ENCODE measurements at places on chromosomes 2 and 18. TPM values are rescaled to one million over a fixed set of nuclear protein-coding genes. Genes with fewer than 3 reads are reported as not detected.

FAM228B gene
- 44.5 TPM for total RNA-seq

MOGAT1 gene
- total RNA-seq, result not detected

RTP5 gene
- total RNA-seq, result not detected

UGT1A8 gene
- total RNA-seq, result not detected

INHBB gene
- 21.1 TPM for total RNA-seq

C2orf66 gene
- not detected for total RNA-seq

TMEM198 gene
- 5.0 TPM for total RNA-seq

EVX2 gene
- not detected for total RNA-seq

IL1RL2 gene
- 2.2 TPM for total RNA-seq

DSG1 gene
- not detected for total RNA-seq

MC4R gene
- total RNA-seq, result not detected

CCL20 gene
- total RNA-seq, result not detected

DNA sequence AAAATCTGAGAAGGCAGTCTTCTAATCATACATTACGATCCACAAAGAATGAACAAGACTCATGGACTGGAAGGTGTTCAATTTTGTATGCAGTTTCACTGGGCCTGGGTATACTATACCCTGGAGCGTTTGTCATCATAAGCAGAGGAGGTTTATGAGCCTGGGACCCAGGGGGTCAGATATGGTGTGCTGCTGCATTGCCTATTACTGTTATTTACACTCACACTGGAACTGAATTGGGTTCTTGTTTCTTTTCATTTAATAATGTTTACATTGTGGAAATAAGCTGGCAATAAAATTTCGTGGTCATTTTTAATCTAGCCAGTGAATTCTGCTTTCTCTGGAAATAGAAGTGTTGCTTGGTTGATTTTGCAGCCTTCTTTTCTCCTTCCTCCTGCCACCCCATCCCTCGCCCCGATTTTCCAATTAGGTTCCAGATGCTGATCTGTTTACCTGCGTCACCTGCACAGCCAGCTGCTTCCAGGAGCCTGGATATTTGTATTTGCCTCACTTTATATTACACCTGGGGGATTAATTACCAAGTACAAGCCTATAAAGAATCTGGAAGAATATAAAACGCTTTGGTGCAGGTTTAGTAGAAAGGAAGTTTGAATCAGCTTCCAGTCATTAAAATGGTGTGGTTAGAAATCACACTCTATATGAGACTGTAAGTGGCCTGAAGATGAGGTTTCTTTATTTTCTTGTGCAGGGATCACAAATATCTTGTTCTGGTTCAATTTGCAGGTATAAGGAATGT is 234.4 kb downstream of the SOCS6 start:
- no peaks in the 10 kb centered on the region for H3K36me3 ChIP-seq
- no peak for DNase-seq
- H3K27me3 ChIP-seq, result no peaks in the 10 kb centered on the region
- no peak overlapping the region for H3K27ac ChIP-seq
- no peaks in the 10 kb centered on the region for H3K4me1 ChIP-seq

DNA sequence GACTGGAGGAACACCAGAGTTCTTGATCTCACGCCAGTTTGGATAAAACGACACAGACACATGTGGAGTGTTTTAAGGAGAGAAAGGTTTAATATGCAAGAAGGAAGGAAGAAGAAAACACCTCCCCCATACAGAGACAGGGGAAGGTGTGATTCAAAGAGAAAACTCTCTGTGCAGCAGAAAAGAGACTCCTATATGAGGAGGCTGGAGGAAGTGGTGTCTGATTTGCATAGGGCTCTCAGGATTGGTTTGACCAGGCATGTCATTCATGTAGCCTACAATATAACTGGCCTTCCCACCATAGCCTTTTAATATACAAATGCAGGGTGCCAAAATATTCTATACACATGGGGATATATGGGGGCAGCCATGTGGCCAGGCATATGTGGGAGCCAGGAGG is 1386.5 kb downstream of the RPIA start:
- DNase-seq, result no peak
- H3K36me3 ChIP-seq, result no peaks in the 10 kb centered on the region
- H3K27ac ChIP-seq, result no peak overlapping the region
- H3K4me1 ChIP-seq, result no peaks in the 10 kb centered on the region
- no peak overlapping the region for H3K4me3 ChIP-seq

DNA sequence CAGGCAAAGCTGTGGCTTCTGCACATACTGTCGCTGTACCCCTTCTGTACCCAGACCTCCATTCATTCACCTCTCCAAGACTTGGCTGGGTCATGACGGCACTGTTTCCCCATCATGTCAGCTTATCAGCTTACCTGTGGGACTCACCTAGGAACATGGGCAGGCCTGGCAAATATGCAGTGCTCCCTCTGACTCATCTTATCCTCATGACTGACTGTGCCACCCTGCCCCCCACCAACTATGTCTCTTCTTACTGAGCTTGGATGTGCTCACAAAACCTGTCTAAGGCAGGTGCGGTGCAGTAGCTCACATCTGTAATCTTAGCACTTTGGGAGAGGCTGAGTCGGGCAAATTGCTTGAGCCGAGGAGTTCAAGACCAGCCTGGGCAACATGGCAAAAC is 152.4 kb downstream of the MGAT5 start:
- H3K27me3 ChIP-seq, result no peaks in the 10 kb centered on the region
- H3K36me3 ChIP-seq, result no peaks in the 10 kb centered on the region
- DNase-seq, result no peak
- no peak overlapping the region for H3K27ac ChIP-seq
- no peak overlapping the region for H3K4me3 ChIP-seq

GRCh38 chr2:202592566-202592965 is 42.2 kb upstream of the FAM117B start:
- H3K27ac ChIP-seq, result no peak overlapping the region
- no peak for DNase-seq
- no peak overlapping the region for H3K4me3 ChIP-seq
- no peaks in the 10 kb centered on the region for H3K36me3 ChIP-seq
- no peaks in the 10 kb centered on the region for H3K27me3 ChIP-seq

DNA sequence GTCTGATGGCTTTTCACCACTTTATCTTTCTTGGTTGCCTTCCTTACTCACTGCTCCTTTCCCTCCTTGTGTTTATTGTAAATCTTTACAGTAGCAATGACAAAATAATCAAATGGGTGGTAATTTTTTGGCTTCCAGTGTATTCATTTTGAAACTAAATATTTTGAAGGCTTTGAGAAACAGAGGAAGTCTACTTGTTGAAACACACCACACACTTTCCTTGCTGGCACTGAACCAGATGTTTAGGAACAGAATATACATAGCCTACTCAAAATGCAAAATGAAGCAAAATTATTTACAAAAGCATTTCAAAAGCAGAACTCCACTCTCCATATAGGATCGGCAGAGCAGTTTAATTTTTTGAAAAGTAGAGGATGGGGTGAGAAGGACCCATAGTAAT is 189.8 kb downstream of the LTBP1 start:
- DNase-seq, result no peak
- no peaks in the 10 kb centered on the region for H3K27me3 ChIP-seq
- no peaks in the 10 kb centered on the region for H3K4me1 ChIP-seq
- no peak overlapping the region for H3K4me3 ChIP-seq

DNA sequence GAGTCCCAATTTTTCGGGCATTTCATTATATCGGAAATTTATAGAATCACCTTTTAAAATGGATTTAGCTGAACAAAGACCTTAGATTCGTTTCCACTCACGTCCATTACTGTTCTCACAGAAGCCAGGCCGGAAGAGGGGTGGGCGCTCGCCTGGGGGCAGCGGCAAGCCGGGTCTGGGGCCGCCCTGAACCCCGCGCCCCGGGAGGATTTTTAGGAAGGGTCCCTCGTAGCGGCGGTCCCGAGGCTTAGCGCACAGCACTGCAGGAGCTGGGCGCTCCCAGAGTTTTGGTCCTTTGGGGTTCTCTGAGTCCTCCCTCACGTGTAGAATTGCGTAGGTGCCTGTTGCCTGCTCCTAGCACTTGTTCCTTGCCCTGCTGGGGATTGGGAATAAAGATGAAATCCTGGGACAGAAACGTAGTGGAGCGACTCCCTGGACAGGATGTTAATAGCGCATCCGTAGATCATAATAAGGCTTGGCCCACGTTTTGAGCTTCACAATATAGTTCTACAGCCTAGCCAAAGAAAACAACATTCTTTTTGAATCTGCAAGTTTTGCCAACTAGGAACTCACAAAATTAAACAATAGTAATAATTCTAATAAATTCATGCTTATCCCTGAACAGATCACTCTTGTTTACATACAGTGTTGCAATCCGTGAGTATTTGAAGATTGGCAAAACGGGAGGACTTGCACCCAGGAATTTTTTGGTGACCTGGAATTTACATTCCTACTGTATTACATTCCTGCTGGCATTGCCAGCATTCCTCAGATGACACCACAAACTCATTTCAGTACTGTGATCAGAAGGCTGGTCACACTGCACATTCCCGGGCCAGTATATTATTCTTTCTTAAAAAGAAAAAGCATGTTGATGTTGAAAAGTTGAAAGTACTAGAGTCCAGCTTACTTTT is 875 bp downstream of the C18orf63 start:
- H3K27ac ChIP-seq, result no peak overlapping the region
- H3K27me3 ChIP-seq, result no peaks in the 10 kb centered on the region
- H3K4me3 ChIP-seq, result no peak overlapping the region

DNA sequence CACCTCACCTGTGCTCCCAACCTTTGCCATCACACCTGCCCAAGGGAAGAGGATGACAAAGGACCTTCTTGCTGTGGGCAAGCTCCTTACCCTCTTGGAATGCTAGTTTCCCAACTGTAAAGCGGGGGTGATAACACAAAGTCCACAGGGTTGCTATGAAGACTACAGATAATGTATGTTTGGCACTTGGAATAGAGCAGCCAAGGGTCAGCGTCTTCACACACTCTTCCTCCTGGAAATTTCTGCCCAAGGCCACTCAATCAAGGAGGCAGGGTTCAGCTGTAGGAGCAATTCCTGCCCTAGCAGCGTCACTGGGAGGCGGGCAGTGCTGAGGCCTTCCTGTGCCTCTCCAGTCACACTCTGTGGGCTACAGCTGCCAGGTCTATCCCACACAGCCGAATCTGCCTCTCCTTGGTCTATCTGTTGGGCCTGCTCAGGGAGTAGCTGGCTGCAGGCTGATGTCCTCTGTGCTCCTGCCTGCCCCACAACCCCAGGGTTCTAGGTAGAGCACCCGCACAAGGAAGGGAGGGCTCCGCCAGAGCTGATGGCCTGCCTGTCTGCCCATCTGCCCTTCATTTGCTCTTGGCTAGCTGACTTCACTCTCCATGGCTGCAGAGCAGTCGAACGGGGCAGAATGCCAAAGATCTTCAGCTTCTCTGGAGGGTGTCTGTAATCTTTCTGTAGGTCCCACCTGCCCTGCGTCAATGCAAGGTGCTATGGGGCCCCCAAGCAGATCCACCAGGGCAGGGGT is 91.9 kb downstream of the MRO start:
- H3K4me3 ChIP-seq, result no peak overlapping the region
- no peaks in the 10 kb centered on the region for H3K27me3 ChIP-seq
- no peak overlapping the region for H3K27ac ChIP-seq
- H3K4me1 ChIP-seq, result no peaks in the 10 kb centered on the region

DNA sequence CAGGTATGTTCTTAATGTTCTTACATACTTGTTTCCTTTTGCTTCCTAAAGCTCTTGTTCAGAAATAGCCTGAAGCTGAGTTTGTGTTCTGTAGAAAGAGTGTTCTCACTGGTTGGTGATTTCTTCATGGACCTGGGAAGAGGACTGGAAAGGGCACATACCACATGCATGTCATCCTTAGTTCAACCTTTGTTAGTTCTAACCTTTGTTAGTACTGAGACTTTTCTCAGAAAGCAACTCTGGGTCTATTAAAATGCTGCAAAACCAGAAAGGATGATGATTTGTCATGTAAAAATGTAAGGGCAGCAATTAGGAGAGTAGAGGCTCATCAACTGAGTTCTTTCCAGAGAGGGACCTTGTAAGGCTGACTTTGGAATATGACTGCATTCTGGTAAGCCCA is 2.5 kb upstream of the FAP start:
- no peak for DNase-seq
- no peaks in the 10 kb centered on the region for H3K27me3 ChIP-seq
- H3K27ac ChIP-seq, result no peak overlapping the region
- H3K36me3 ChIP-seq, result no peaks in the 10 kb centered on the region
- no peaks in the 10 kb centered on the region for H3K4me1 ChIP-seq
- H3K4me3 ChIP-seq, result no peak overlapping the region

- no peaks in the 10 kb centered on the region for H3K4me1 ChIP-seq
- H3K36me3 ChIP-seq, result no peaks in the 10 kb centered on the region
- DNase-seq, result no peak
- H3K4me3 ChIP-seq, result no peak overlapping the region
These were observed 18.6 kb upstream of the ACOXL start for GRCh38 chr2:110713513-110714362.

DNA sequence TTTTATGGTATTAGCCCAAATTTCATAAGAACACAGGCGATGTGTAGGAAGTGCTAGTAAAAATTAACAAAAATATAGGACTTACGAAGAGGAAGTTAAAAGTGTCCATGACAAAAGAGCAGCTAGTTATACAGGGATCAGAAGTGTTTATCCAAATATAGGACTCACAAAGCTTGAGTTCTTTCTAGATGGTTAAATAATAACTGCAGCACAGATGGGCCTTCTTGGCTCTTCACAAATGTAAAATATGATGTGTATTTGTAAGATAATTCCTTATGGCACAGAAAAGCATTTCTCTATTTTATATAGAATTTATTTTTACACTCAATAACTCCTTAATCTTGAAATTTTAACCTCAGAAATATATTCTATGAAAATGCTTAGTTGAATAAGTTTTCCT is 100.9 kb upstream of the SPHKAP start:
- no peaks in the 10 kb centered on the region for H3K36me3 ChIP-seq
- H3K27me3 ChIP-seq, result no peaks in the 10 kb centered on the region
- H3K4me3 ChIP-seq, result no peak overlapping the region
- no peak overlapping the region for H3K27ac ChIP-seq

- H3K4me1 ChIP-seq, result no peaks in the 10 kb centered on the region
- no peak overlapping the region for H3K4me3 ChIP-seq
- H3K27ac ChIP-seq, result no peak overlapping the region
- no peaks in the 10 kb centered on the region for H3K36me3 ChIP-seq
- peaks cover 4% of the 10 kb centered on the region for H3K27me3 ChIP-seq
These were observed 522 bp upstream of the SRD5A2 start for GRCh38 chr2:31581124-31581795.

- H3K27ac ChIP-seq, result no peak overlapping the region
- DNase-seq, result no peak
- H3K4me3 ChIP-seq, result no peak overlapping the region
- no peaks in the 10 kb centered on the region for H3K27me3 ChIP-seq
These were observed 539.0 kb downstream of the ARHGAP15 start for GRCh38 chr2:143668234-143668633.

DNA sequence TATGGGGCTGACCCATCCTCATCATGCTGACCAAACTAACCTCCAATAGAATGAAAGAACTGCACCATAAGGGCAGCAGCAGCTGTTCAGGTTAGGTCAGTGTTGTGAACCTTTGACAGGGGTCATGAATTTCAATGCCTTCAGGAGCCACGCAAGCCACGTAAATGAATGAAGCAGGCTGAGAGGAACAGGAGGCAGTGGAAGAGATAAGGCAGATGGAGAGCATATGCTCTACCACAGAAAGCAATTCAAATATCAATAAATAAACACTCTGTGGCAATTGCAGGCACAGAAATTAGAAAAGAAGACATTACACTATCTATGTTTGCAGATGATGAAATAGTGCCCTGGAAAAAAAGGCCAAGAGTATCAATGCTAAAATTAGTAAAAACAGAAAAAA is 56.3 kb downstream of the SCG2 start:
- H3K4me3 ChIP-seq, result no peak overlapping the region
- H3K4me1 ChIP-seq, result no peaks in the 10 kb centered on the region
- H3K36me3 ChIP-seq, result no peaks in the 10 kb centered on the region
- no peak overlapping the region for H3K27ac ChIP-seq
- no peak for DNase-seq

- no peaks in the 10 kb centered on the region for H3K27me3 ChIP-seq
- no peaks in the 10 kb centered on the region for H3K4me1 ChIP-seq
- H3K36me3 ChIP-seq, result no peaks in the 10 kb centered on the region
- H3K4me3 ChIP-seq, result no peak overlapping the region
- H3K27ac ChIP-seq, result no peak overlapping the region
These were observed 15.5 kb upstream of the BMPR2 start for GRCh38 chr2:202360646-202361045.

All from thyroid gland (tissue), 4 donors.